K562 (cell line): ENCODE measurements at places on chromosomes 2 and 18. TPM values are rescaled to one million over a fixed set of nuclear protein-coding genes. Genes with fewer than 3 reads are reported as not detected.

- no peaks in the 10 kb centered on the region for H3K27me3 ChIP-seq
- no peaks in the 10 kb centered on the region for H3K36me3 ChIP-seq
- no peak overlapping the region for H3K4me3 ChIP-seq
- H3K4me1 ChIP-seq, result no peaks in the 10 kb centered on the region
- no peak overlapping the region for H3K27ac ChIP-seq
Measured at GRCh38 chr18:47632970-47633635, 297.4 kb downstream of the SMAD2 start.

- peaks cover 4% of the 10 kb centered on the region; the same call in 1 of the 2 replicates for H3K27me3 ChIP-seq
- no peak for DNase-seq
- H3K4me1 ChIP-seq, result peaks cover 3% of the 10 kb centered on the region; the same call in 1 of the 2 replicates
- H3K36me3 ChIP-seq, result no peaks in the 10 kb centered on the region
- H3K4me3 ChIP-seq, result no peak overlapping the region
Measured at GRCh38 chr2:102046135-102046986, 54.6 kb downstream of the IL1R2 start.

- H3K27me3 ChIP-seq, result peaks cover 63% of the 10 kb centered on the region
- H3K27ac ChIP-seq, result no peak within 1 kb of the TSS
- H3K4me1 ChIP-seq, result peaks cover 9% of the 10 kb centered on the region
- DNase-seq, result peak; percentile 54
Measured at GRCh38 chr2:11669454-11670291, at the start of gene NTSR2. Gene NTSR2 (minus strand): TSS chr2:11670195. CDS start chr2:11670129, 66 bp downstream.

DNA sequence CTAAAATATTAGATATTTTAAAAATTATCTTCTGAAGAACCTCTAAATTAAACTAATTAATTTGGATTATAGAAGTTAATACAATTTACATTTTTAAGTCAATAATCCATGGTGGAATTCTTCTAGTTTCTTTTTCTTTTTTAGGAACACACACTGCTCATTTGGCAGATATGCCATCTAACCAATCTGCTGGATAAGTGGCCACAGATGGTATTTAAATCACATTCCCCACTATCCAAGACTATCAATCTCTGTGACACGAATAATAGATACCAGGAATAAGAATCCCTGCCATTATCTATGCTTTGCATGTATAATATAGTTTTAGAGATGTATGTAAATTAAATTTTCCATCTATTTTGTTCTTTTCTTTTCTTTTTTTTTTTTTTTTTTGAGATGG lies 58.5 kb downstream of the CABYR start:
- H3K27me3 ChIP-seq, result no peaks in the 10 kb centered on the region; the same call in 1 of the 2 replicates
- no peak overlapping the region for H3K4me3 ChIP-seq
- no peaks in the 10 kb centered on the region for H3K36me3 ChIP-seq

DNA sequence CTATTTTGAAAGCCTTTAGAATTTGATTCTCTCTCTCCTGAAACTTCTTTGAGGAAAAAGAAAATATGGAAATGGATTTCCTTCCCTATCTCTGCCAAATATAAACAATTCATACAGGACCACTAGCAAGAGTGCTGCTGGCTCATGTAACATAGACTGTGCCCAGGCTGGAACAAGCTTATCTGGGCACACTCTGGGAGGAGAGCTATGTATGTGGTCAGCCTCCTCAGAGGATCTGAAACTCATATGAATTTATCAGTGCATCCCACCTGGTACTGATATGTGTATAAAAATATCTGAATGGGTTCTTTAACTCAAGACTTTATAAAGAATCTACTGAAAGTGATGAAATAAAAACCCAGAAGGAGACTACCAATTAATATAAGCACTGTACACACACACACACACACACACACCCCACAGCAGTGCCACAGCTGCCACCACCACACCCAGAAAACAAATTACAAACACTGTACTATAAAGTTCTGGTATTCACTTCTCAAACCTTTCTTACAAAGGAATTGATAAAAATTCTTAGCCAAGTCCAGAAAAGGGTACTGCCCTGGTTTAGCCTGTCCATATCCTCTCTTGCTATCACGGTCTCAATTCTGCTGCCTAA lies 115.6 kb downstream of the IRS1 start:
- no peaks in the 10 kb centered on the region for H3K36me3 ChIP-seq
- no peaks in the 10 kb centered on the region for H3K4me1 ChIP-seq
- H3K4me3 ChIP-seq, result no peak overlapping the region

GRCh38 chr2:235094457-235094856 lies 142.6 kb downstream of the SH3BP4 start:
- no peaks in the 10 kb centered on the region for H3K4me1 ChIP-seq
- H3K4me3 ChIP-seq, result no peak overlapping the region
- DNase-seq, result no peak

DNA sequence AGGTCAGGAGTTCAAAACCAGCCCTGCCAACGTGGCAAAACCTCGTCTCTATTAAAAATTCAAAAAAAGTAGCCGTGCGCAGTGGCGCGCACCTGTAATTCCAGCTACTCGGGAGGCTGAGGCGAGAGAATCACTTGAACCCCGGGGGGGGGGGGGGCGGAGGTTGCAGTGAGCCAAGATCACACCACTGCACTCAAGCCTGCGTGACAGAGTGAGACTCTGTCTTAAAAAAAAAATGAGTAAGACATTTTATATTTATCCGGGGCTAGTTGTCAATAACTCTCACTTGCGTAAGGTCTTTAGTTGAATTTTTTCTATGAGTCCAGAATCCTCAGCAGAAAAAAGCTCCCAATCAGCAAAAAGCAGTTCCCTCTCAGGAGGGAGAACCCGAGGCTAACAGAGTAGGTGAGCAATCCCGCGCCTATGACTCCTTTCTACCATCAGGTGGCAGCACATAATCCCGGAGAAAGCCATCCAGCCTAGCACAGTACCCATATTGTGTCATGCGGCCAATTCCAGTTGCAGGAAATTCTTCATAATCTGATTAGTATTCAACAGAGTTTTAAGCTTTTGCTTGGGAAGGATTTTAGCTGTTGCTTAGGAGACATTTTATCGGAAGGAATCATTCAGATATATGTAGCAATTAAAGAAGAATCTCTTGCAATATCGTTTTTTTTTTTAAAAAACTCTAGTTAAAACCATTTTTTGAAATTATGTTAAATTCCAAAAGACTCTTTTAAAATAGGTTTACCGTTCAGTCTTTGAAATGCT lies 11.9 kb upstream of the CRYGA start:
- DNase-seq, result peak; percentile 62
- no peaks in the 10 kb centered on the region for H3K36me3 ChIP-seq
- H3K4me3 ChIP-seq, result no peak overlapping the region
- no peaks in the 10 kb centered on the region for H3K27me3 ChIP-seq

The ITPRIPL1 gene
- 8.9 and 9.0 TPM in 2 replicates for total RNA-seq

GRCh38 chr2:97764559-97765263 lies 51.3 kb downstream of the ZAP70 start:
- H3K4me1 ChIP-seq, result no peaks in the 10 kb centered on the region
- peaks cover 52% of the 10 kb centered on the region; the same call in 2 of the 3 replicates for H3K36me3 ChIP-seq
- H3K27me3 ChIP-seq, result no peaks in the 10 kb centered on the region
- H3K27ac ChIP-seq, result no peak overlapping the region

The DNAH6 gene
- 0.49 TPM in 1 of 2 replicates, not detected in the other for total RNA-seq

- peak overlapping the region; percentile 36; the same call in 1 of the 3 replicates for H3K27ac ChIP-seq
- H3K27me3 ChIP-seq, result no peaks in the 10 kb centered on the region
- H3K4me1 ChIP-seq, result peaks cover 29% of the 10 kb centered on the region
- H3K4me3 ChIP-seq, result no peak overlapping the region
Measured at GRCh38 chr2:169034256-169034655, 3.1 kb upstream of the ABCB11 start.

The CHMP3 gene
- 31.1 and 37.7 TPM in 2 replicates for total RNA-seq

GRCh38 chr18:57801325-57801724 lies 1.8 kb downstream of the ATP8B1 start:
- H3K27ac ChIP-seq, result no peak overlapping the region
- peaks cover 28% of the 10 kb centered on the region for H3K27me3 ChIP-seq
- H3K4me1 ChIP-seq, result peaks cover 22% of the 10 kb centered on the region
- DNase-seq, result no peak

GRCh38 chr2:226835796-226836547 lies at the start of gene RHBDD1:
Gene RHBDD1 (plus strand): TSS chr2:226836054. CDS start chr2:226864694, 28,640 bp downstream.
- H3K4me3 ChIP-seq, result peak within 1 kb of the TSS; percentile 75
- no peaks in the 10 kb centered on the region for H3K27me3 ChIP-seq
- peaks cover 12% of the 10 kb centered on the region; the same call in 2 of the 3 replicates for H3K36me3 ChIP-seq
- peaks cover 9% of the 10 kb centered on the region for H3K4me1 ChIP-seq

DNA sequence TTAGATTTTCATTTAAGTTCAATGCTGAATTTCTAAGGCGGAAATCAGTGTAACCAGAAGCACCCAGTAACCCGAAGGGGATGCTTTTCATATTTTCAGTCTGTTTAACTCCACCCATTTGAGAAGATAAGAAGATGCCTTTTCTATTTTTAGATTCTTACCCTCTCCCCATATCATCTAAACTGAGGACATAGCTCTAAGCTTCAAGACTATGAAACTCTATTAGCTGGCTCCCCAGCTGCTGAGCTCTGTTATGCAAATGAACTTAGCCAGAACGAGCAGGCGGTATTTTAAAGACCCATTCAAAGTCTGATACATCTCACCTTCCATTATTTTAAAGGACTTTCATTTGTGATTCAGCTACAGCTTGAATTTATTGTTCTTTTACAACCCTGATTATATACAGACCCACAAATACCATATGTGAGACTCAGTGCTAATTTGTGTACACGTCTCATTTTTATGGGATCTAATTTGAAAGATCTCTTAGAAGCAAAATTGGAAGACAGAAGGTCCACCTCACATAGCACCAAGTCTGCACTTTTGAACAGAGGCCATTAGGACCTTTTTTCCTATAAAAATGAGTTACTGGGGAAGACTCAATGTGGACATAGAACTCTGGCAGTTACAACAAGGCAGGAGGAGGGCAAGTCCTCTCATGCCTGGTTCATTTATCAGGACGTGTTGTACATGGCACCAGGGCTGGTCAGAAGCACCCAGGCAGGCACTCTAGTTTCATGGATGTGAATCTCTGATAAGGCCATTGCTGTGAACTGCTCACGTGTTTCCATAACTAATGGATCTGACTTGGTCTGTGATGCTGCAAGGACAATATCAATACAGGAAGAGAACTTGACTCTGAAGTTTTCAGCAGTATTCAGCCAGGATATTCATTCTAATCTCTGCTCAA lies 16.3 kb downstream of the CDC42EP3 start:
- no peak for DNase-seq
- H3K4me3 ChIP-seq, result no peak overlapping the region
- peaks cover 18% of the 10 kb centered on the region; the same call in 2 of the 3 replicates for H3K4me1 ChIP-seq
- H3K27me3 ChIP-seq, result 0 out of 2 replicates have a peak, but pooled peaks cover 4% of the 10 kb centered on the region
- H3K36me3 ChIP-seq, result no peaks in the 10 kb centered on the region
- no peak overlapping the region for H3K27ac ChIP-seq

The SULT1C4 gene
- not detected in 2 replicates for total RNA-seq

The ITGAV gene
- total RNA-seq, result 15.5 and 17.7 TPM in 2 replicates

- H3K4me3 ChIP-seq, result no peak overlapping the region
- H3K4me1 ChIP-seq, result no peaks in the 10 kb centered on the region
- no peak overlapping the region for H3K27ac ChIP-seq
- DNase-seq, result no peak
- no peaks in the 10 kb centered on the region for H3K36me3 ChIP-seq
Measured at GRCh38 chr2:228869636-228870264, 401.3 kb downstream of the PID1 start.

GRCh38 chr2:45777996-45778719 lies 126.7 kb downstream of the PRKCE start:
- H3K4me3 ChIP-seq, result no peak overlapping the region
- no peaks in the 10 kb centered on the region for H3K36me3 ChIP-seq
- no peaks in the 10 kb centered on the region for H3K4me1 ChIP-seq

GRCh38 chr2:204727368-204727767 lies 182.1 kb downstream of the PARD3B start:
- H3K27me3 ChIP-seq, result no peaks in the 10 kb centered on the region
- H3K27ac ChIP-seq, result no peak overlapping the region
- H3K36me3 ChIP-seq, result no peaks in the 10 kb centered on the region
- no peak for DNase-seq
- no peaks in the 10 kb centered on the region for H3K4me1 ChIP-seq

The TANC1 gene
- total RNA-seq, result 0.13 and 0.20 TPM in 2 replicates

DNA sequence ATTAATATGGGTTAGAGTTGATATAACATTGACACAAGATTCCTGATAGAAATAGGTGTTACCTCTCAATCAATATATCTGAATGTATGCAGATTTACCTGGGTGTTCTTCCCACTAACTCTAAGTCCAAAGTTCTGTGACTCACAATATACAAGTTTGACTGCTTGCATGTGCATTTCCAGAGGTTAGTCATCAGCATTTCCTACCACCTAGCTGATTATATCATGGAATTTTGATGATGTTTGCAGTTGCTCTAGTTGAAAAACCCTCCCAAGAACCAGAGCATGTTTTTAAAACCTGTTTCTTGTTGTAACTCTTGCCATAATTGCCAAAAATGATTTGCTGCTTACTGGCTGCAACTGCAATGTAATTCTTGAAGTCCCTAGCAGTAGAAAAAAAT lies 15.0 kb upstream of the DSG1 start:
- no peak for DNase-seq
- no peaks in the 10 kb centered on the region for H3K36me3 ChIP-seq
- no peaks in the 10 kb centered on the region for H3K4me1 ChIP-seq

DNA sequence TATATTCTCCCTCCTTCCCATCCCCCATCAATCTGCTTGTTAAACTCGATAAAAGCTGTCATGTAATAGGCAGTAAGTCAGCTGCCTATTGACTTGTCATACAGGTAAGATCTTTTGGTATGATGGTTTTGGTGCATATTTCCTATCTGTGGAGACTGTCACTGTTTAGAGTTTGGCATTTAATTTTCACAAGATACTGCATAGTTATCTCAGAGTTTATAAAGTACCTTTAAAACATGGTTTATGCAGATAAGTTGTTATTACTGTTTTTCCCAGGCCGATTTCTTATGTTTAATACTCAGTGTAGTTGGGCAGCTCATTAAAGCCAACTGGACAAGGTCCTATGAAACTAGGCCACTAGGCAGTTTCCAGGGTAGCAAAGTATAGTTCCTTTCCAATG lies 222.1 kb downstream of the GALNT13 start:
- no peak for DNase-seq
- H3K27ac ChIP-seq, result no peak overlapping the region
- no peaks in the 10 kb centered on the region for H3K4me1 ChIP-seq

The HOXD11 gene
- not detected in 2 replicates for total RNA-seq

DNA sequence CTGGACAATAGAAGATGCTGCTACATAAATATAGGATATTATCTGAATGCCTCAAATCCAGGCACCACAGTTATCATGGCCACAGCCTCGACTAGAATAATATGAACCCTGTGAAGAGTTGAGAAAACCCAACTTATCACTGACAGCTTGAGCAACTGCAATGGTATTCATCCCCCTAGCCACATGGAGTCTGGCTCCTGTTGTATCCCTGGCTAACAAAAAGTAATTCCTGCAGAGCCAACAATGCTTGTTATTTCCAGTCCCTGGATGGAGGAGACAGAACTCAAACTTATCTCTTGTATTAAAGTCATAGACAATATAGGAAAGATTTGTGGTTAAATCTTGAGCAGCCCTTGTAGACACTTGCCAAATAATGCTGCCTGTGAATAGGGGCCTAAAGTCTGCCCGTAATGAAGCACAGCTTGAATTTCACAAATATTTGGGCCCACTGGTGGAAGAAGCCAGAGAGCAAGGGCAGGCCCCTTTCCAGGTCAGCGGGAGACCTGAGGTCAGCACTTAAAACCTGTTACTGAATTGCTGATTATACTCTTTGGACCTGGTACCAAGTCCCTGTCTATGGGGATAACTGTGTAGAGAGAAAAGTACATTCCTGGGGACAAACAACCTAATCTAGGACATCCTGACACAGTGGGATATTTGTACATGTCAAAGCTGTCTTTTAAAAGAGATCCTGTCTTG lies 28.4 kb upstream of the SUCLG1 start:
- H3K27me3 ChIP-seq, result no peaks in the 10 kb centered on the region
- no peak overlapping the region for H3K27ac ChIP-seq
- no peaks in the 10 kb centered on the region for H3K4me1 ChIP-seq
- DNase-seq, result no peak
- no peak overlapping the region for H3K4me3 ChIP-seq

The CERS6 gene
- 11.5 and 11.8 TPM in 2 replicates for total RNA-seq

The MC4R gene
- not detected in 2 replicates for total RNA-seq

The GALNT1 gene
- 49.6 and 53.0 TPM in 2 replicates for total RNA-seq
